ENCODE measurements at places on chromosomes 4 and X.

DNA sequence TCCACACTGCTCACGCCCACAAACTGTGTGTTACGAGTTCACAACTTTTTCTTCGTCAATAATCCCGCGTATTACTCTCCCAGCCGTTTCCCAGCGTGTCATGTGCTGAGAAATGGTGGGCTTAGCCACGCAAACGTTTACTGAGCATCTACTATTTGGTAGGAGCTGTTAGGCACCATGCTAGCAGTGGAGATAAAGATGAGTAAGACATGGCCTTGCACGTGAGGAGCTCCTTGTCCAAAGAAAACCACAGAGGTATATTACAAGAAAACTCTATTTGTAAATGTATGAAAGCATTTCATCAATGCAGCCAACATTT lies 821 bp upstream of the TMEM128 start:
- DNase-seq: no peak

DNA sequence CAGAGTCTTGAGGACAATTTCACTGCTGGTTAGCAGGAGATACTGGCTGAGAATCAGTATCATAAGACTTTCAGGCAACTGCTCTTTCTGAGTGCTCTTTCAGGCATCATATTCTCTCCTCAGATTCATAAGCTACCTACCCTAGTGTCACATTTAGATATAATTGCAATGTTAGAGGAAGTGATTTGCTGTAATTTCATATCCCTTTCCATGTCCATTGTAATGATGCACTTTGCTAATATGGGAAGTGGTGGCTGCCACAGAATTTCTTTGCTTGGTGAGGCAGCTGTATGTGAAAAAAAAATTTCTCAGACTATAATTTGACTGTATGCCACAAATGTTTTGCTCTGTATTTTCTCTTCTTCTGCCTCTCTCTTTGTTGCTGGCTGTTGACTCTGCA lies 63.3 kb downstream of the DOCK11 start:
- no peak for DNase-seq

GRCh38 chr4:96356591-96357370 lies 516.9 kb downstream of the PDHA2 start:
- DNase-seq: no peak

DNA sequence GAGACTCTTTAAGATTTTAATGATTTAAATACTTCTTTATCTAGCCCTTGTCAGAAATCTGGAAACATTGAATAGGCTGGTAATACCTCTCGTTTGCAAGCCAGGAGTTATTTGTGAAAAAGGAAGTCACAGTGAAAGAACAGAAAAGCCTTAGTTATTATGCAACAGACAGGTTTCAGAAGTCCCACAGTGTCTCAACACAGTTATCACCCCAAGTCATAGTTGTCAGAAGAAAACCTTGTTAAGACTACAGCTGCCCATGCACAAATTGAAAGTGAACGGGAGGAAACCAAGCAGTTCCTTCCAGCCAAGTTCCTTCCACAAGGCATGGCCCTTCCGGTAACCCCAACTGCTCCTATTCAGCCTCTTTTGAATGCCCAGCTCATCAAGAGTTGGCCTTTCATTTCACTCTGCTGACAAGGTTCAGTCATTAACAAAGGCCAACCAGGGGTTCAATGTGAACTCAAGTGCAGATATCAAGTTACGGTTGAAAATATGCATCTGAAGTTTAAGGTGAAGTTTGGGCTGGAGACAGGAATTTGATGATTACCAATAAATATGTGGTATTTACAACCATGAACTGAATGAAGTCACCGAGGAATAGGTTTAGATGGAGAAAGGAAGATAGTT lies 15.6 kb downstream of the ALPK1 start:
- DNase-seq: no peak

GRCh38 chrX:149908308-149908707 lies 21.1 kb upstream of the HSFX4 start:
- no peak for DNase-seq

GRCh38 chrX:40278340-40279090 lies 180.8 kb upstream of the BCOR start:
- DNase-seq: peak; percentile 44

- DNase-seq: no peak
These were observed 65.6 kb downstream of the ASB9 start for GRCh38 chrX:15204130-15204751.

All from activated naive CD8-positive, alpha-beta T cell treated with anti-CD3 and anti-CD28 coated beads, Interleukin-2, amount 50 U/mL, for 24 hours (primary cell).